SK-MEL-5 (cell line): ENCODE measurements at places on chromosomes 1 and 21. TPM values are rescaled to one million over a fixed set of nuclear protein-coding genes. Genes with fewer than 3 reads are reported as not detected.

GRCh38 chr1:97082160-97082848 lies 360.7 kb downstream of the PTBP2 start:
- no peak for DNase-seq

RASSF5 gene
- 0.56 and 0.58 TPM in 2 replicates for total RNA-seq

LCE1A gene
- total RNA-seq, result not detected in 2 replicates

GRCh38 chr1:41806472-41807155 lies 112.1 kb downstream of the HIVEP3 start:
- DNase-seq, result no peak

ASTN1 gene
- not detected in 2 replicates for total RNA-seq
